ENCODE measurements at places on chromosomes 11 and 22.

DNA sequence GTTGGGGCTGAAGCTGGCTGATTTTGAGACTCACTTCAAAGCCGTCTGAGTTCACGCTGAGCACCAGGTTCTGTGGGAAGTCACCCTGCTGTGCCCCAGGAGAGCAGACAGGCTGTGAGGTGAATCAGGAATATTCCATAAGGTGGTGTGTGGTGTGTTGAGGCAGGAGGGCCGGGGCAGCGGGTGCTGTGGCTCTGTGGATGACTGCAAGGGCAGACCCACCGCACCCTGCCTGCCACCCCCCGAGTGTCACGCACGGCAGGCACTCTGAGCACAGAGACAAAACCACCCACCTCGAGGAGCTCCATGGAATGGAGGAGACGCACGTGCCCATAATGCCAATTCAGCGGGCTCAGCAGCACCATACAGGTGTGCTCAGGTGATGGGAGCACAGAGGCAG is 147.8 kb downstream of the PKNOX2 start:
- DNase-seq: no peak

DNA sequence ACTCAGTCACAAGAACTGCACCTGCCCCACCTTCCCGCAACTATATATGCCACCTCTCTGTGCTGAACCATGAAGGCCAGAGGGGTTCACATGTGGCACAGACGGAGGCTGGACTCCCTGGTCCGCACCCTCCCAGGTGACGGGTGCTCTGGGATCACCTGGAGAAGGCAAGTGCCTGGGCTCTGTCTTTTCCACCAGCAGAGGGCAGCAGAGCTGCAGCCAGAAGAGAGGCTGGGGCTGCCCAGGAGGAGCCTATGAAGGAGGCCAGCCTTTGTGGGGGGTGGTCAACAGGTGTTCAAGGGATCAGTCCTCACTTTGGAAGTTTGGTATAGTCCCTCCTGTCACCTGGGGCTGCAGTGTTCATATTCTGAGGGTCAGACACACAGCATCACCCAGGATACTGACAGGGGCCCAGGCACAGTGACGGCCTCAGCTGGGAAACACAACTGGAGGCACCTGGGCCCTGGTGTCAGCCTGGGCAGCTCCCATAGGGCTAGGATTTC is 39.2 kb upstream of the IGLL5 start:
- no peak for DNase-seq

DNA sequence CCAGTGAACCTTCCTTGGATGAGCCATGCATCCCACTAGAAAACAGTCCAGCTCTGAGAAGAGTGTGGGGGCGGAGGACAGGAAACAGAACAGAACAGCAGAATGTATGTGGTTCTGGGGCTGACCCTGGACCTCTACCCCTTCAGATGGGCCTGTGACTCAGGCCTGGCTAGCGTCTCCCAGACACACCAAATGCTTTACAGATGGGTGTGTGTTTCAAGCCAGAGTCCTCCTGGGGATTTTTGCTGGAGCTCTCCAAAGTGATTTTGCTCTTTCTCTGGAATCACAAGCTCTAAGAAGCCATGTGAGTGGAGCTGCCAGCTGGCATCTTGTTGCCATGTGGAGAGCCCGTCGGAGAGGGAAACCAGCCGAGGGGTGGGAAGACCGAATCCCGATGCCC is 13.2 kb upstream of the C1QTNF4 start:
- DNase-seq: peak; percentile 83

- DNase-seq: no peak
These were observed 7.4 kb downstream of the MCM5 start for GRCh38 chr22:35407362-35407761.

- no peak for DNase-seq
These were observed 7.2 kb downstream of the TRPT1 start for GRCh38 chr11:64218628-64219353.

DNA sequence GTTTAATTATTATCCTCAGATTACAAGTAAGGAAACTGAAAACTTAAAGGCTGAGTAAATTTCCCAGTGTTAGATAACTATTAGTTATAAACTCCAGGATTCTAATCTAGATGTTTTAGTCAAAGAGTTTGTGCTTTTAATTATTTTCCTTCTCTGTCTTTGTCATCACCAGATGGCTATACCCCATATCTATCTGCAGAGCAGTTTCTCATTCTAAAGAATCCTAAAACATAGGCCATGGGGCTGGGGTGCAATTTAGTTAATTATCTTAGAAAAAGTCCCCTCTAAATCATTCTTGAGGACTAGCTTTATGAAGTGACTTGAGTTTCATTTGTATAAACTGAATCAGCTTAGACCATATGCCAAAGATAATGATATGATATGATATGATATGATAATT is 556.3 kb upstream of the ANO5 start:
- DNase-seq: no peak

DNA sequence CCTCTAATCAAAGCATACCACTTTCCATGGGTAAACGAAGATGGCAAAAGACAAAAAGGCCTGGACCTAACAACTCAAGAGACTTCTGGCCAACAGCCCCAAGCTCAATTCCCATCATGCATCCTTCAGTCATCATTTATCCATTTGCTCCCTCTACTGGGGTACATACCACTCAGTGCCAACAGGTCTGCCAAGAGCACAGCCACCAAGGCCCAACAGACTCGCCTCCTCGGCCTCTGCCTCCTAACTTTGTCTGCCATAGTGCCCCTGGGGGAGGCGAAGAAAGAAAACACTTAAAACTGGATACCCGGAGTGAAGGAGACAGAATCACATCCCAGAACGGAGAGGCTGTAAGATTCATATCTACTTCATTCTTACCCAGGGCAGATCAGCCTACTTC is 1.1 kb downstream of the HYOU1 start:
- DNase-seq: no peak

- no peak for DNase-seq
These were observed 104.3 kb downstream of the RRAS2 start for GRCh38 chr11:14254533-14255237.

GRCh38 chr11:24453129-24453718 is 43.6 kb upstream of the LUZP2 start:
- DNase-seq: no peak

Data from BJ (cell line).